Central memory CD4-positive, alpha-beta T cell (primary cell): ENCODE measurements at places on chromosomes 5 and 9.

DNA sequence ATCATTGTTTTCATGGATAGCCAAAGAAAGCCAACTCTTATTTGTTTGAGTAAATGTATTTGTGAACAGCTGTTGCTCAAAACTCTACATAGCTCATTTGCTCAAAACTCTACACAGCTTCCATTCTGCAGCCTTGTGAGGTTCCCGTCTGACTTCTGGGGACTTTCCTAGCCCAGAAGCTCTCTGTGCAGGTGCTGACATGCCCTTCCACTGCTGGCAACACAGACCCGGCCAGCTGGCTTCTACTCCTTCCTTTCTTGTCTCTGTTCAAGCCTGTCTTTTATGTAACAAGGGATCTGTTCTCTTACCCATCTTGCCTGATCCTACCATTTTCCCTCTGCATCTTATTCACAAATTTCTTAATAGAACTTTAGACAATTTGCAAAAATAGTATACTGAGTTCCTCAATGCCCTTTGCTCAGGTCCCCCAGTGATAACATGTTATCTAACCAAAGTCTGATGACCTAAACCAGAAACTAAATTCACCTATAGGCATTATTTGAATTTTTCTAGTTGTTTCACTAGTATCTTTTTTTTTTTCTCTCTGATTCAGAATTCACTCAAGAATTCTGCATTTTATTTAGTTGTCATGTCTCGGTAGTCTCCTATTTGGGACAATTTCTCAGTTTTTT, 556.5 kb upstream of the SEMA6A start:
- no peak for DNase-seq

DNA sequence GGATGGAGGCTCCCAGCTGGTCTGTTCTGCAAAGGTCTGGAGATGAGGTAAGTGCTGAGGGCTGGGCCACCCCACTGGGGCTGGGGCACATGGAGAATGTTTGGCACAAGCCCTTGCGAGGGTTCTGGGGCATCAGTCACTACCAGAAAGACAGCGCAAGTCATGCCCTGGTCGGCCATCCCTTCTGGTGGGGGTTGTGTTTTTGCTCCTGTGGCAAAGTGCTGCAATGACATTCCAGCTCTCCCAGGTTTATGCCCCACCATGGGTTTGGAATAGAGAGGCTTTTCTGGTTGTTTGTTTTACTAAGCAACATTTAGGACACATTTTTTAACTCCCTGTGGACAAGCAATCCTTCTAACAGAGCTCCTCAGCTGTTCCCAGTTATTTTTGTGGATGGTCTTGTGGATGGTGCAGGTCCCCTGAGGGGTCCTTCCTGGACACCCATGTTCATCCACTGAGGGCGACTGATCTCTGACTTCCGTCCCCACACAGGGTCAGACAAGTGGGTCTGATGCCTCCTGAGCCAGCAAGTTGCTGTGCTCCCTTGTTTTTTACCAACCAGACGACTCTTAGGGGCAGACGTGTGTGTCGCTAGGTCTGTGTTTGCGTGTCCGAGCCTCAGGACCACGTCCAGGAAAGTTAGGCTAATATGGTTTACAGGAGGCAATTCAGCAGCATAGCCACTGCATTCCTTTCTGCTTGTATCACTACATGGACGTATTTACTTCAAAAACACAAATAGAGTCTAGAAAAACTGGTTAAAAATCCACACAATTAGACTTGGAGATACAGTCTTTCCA, 64.9 kb upstream of the ECM2 start:
- DNase-seq, result no peak

DNA sequence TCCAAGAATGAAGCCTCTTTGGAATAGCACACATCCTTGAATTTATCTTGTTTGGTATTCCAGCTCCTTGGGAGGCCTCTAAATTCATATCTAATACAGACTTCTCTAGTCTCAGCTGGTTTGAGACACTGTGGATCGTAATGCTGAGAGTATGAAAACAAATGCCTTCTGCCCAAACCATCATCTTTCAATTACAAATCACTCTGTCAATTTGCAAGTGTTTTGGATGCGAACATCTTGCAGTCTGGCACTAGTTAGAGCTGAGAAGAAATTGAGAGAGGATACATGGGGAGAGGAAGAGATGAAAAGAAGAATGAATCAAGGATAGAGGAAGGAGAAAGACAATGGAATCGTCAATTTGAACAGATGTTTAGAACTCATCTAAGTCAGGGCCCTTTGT, 342.6 kb downstream of the ASTN2 start:
- DNase-seq, result no peak

DNA sequence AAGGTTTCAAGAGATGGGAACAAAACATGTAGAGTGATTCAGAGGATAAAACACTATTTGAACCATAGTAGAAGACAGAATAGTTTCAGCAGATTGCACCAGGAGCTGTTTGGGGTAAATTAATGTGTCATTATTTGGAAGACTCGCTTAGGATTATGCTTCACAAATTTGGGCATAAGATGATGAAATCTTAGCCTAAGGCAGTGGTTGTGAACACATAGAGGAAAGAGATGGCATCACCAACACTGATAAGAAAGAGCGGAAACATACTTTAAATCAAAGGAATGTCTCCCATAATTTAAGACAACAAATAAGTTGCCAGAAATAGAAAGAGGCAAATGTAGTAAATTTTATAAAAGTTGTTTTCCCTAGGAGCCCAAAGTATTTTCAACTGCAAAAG, 66.1 kb upstream of the TBCA start:
- no peak for DNase-seq

DNA sequence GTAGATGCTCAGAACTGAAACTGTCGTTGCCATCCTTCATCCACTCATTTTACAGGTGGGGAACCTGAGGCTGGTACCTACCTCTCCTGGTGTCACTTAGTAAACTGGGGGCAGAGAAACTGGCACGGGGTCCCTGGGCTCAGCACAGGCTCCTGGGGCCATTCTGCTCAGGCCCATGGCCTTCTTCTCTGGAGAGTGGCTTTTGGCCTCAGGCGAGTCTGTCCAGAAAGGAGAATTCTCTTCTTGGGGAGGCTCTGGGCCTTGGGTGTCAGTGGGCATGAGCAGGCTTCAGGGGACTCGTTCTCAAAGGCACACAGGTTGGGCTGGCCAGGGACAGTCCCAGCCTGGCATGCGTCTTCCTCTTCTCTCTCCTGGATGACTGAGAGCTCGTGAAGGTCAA, 24.6 kb downstream of the COL5A1 start:
- DNase-seq, result no peak

DNA sequence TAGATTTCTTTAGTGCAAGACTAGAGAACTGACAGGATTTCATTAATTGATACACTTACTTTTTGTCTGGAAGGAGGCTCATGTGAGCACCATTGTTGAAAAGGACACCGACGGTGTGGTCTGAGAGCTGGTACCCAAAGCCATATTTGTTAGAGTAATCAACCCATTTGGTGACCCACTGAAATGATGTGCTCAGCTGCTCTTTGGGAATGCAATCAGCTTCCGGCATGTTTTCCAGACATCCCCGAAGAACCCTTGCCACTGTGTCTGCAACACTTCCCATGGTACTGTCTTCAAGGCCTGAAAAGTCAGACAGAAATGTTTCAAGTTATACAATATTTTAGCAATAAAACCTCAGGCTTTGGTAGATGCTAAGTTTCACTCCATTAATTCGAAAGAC, 4.4 kb downstream of the PLK2 start:
- no peak for DNase-seq

- DNase-seq, result no peak
These were observed 6.2 kb downstream of the MAPKAP1 start for GRCh38 chr9:125700791-125701190.

- no peak for DNase-seq
These were observed 21.9 kb downstream of the CRHBP start for GRCh38 chr5:76974785-76975184.

- DNase-seq, result no peak
These were observed 2.5 kb upstream of the CPLANE1 start for GRCh38 chr5:37251665-37252064.

GRCh38 chr5:149809931-149810691, 80.0 kb downstream of the PPARGC1B start:
- DNase-seq, result no peak

GRCh38 chr9:68672215-68672614, 32.8 kb upstream of the PIP5K1B start:
- no peak for DNase-seq

DNA sequence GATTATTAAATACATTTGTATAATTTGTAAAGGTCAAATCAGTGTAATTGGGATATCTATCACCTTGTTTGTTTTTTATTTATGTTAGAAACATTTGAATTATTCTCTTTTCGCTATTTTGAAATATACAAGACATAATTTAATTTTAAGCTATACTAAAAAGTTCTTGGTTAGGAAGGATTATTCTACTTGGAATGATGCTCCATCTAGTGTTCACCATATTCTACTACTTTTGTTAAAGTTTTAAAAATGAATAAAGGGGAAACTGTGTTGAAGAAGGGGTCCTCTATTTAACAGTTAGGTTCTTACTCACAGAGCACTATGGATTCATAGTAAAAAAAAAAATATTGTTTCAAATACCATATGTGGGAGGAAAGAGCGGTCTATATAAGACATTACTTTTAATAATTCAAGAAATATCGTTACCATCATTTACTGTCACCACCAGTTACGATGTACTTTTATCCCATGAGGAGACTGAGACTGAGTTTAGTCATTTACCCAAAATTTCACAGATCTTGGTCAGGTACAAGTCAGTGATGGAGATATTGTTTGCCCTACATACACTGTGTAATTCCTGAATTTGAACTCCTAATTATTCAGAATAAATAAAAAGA, 6.3 kb upstream of the STOM start:
- no peak for DNase-seq

GRCh38 chr9:74415995-74416394, 81.1 kb upstream of the RORB start:
- DNase-seq, result no peak

GRCh38 chr5:139633295-139634027, 14.7 kb upstream of the CXXC5 start:
- DNase-seq, result peak; percentile 51

GRCh38 chr9:2151171-2151570, 136.0 kb downstream of the SMARCA2 start:
- DNase-seq, result no peak

DNA sequence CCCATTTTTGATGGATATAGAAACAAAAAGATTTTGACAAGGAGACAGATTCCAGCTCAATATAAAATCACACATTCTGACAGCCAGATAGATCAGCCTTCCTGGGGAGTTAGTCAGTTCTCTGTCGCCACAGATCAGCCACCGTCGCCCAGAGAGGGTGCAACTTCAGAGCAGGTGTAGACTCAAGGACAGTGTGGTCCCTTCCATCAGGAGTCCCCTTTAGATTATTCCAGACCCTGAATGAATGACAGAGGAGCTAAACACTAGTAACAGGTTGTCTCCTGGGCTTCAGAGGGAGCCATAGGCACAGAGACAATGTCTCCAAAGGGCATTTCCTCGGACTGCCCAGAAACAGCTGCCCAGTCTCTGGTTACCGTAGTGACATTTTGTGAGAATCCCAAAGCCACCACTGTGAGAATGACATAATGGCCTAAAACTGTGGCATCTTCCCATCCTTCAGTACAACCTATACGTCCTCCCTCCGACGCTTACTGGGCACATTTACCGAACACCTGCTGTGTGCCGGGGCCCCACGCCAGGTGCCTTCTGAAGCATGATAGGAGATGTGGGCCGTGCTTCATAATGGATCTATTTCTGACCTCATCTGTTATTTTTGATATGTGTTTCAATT, 47.4 kb upstream of the SLC2A8 start:
- no peak for DNase-seq

DNA sequence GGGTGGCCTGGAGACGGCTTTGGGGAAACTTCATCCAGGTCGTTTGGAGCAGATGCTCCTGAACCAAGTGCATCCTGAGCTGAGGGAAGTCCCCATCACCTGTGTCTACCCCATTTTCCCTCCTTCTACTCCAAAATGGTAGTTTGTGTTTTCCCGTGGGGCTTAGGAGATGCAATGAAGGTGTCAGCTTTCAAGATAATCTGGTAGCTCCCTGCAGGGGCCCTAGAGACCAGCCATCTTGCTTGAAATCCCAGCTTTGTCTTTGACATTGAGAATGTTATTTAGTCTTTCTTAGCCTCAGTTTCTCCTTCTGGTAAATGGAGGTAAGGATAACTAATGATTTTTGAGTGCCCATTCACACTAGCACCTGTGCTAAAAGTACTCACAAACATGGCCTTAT, 77.4 kb downstream of the WWC1 start:
- no peak for DNase-seq

DNA sequence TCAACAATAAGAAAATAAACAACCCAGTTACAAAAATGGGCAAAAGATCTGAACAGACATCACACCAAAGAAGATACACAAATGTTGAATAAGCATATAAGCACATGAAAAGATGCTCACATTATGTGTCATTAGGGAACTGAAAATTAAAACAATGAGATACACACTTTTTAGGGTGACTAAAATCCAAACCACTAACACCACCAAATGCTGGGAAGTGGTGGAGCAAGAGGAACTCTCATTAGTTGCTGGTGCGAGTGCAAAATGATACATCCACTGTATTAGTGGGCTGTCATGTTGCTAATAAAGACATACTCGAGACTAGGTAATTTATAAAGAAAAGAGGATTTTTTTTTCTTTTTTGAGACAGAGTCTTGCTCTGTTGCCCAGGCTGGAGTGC, 329.1 kb downstream of the TMEM38B start:
- DNase-seq, result no peak

- DNase-seq, result no peak
These were observed 426.7 kb upstream of the FTMT start for GRCh38 chr5:121424976-121425375.

DNA sequence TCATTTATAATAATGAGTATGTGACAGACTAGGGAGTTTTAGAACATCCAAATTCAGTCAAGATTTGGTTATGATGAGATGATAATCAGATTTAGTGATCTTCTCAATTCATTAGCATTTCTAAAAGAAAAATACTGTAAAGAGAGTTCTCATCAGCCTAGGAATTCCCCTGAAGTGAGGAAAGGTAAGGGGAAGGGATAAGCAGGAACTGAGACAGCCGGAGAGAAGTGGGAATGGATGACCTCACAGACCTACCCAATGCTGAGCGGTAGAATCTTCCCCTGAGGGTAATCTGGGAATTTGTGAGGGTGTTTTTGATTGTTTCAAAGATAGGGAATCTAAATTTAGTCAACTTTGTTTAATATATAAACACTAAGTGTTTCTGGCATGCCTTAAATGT, 16.7 kb upstream of the GPBP1 start:
- no peak for DNase-seq

- peak; percentile 75 for DNase-seq
These were observed 7.2 kb downstream of the SOWAHA start for GRCh38 chr5:132820162-132820754.

DNA sequence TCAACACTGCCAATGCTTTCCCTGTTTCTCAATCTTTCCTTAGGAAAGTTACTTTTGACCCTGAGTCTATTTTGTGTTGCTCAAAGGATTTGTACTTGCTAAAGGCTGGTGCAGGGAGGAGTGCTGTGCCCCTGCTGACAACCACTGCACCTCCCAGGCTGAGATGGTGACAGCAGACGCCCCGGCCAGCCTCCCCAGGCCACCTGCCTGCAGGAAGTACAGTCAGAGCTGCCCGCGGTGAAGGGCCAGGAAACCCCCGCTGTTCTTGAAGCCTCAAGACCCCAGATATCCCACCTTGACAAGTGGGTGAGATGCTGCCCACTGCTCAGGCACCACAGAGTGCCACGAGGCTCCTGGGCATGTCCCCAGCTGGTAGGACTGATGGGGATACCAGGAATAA, 44.2 kb upstream of the CKMT2 start:
- DNase-seq, result no peak
